AG20443 (cell line): ENCODE measurements at places on chromosomes 12 and 14.

GRCh38 chr12:124401704-124402221 is 106.9 kb downstream of the RFLNA start:
- no peak for DNase-seq

- no peak for DNase-seq
Measured at GRCh38 chr14:73627151-73627558, 14.8 kb downstream of the ACOT6 start.

DNA sequence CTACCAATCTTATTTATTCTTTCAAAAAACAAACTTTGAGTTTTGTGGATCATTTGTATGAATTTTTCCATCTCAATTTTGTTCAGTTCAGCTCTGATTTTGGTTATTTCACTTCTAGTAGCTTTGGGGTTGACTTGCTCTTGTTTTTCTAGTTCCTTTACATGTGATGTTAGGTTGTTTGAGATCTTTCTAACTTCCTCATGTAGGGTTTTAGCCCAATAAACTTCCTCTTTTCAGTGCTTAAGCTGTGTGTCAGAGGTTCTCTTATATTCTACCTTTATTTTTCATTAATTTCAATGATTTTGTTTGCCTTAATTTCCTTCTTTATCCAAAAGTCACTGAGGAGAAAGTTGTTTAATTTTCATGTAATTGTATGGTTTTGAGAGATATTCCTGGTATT is 860.4 kb upstream of the FBXO33 start:
- DNase-seq, result no peak

- no peak for DNase-seq
Measured at GRCh38 chr12:79098530-79098929, 234.0 kb downstream of the SYT1 start.

DNA sequence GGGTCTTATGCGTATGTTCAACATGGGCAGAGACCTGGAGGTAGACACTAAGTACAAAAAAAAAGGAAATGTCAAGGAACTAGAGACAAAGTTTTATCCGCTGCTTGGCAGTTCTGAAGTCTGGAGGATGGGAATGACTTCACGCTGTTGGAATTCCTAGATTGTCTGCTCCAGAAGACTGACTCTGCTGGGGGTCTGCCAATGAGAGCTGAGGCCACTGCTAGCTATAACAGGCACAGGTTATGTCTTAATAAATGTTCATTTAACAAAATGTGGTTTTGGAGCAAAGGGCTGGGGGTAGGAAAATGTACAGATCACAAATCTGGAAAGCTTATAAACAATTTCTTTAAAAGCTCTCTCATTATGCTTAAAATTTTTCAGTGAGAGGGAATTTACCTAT is 5.9 kb downstream of the RNASE8 start:
- peak; percentile 75 for DNase-seq

GRCh38 chr14:102221026-102221425 is 81.3 kb downstream of the WDR20 start:
- DNase-seq, result peak; percentile 63

DNA sequence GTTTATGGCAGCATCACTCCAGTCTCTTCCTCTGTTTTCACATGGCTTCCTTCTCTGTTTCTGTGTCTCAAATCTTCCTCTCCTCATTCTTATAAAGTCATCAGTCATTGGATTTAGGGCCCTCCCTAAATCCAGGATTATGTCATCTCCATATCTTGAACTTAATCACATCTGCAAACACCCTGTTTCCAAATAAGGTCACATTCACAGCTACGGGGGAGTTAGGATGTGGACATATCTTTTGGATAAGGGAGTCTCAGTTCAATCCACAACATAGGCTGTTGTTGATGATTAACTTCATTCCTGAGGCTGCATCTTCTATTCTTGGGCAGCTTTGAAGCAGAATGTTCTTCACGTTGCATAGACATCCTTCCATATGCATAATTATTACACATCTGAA is 40.3 kb upstream of the NTF3 start:
- peak; percentile 38 for DNase-seq

GRCh38 chr12:127108360-127109215 is 1158.4 kb upstream of the TMEM132C start:
- peak; percentile 65 for DNase-seq

- no peak for DNase-seq
Measured at GRCh38 chr12:94171595-94171930, 23.2 kb downstream of the PLXNC1 start.

DNA sequence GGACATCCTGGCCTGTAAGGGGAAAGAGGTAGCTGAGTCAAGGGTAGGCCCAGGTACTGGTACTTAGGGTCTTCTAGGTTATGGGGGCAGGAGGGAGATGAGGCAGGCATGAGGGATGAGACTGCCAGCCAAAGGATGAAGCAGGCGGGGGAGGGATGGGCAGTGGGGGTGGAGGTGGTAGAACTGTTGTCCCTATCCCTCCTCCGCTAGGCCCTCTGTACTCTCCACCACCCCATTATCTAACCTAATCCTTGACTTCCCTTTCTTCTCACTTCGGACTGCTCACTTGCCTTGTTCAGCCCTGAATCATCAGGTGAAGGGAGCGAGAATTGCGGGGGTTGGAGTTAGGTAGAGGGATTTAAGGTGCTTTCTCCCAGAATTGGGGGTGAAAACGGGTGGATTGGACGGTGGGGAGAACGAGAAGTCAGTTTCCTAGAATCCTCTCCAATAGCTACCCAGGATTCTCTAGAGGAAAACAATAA is 562 bp downstream of the PAN2 start:
- DNase-seq, result peak; percentile 22

- no peak for DNase-seq
Measured at GRCh38 chr12:64412459-64412858, 8.3 kb downstream of the XPOT start.

DNA sequence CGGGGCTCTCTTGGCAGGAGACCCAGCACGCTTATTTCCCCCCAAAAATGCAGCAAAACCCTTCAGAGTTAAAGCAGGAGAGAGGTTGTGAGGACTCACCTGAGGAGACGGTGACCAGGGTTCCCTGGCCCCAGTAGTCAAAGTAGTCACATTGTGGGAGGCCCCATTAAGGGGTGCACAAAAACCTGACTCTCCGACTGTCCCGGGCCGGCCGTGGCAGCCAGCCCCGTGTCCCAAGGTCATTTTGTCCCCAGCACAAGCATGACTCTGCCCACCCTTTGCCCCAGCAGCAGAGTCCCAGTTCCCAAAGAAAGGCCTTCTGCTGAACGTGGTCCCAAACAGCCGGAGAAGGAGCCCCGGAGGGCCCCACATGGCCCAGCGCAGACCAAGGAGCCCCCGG is 337.7 kb downstream of the TMEM121 start:
- no peak for DNase-seq

DNA sequence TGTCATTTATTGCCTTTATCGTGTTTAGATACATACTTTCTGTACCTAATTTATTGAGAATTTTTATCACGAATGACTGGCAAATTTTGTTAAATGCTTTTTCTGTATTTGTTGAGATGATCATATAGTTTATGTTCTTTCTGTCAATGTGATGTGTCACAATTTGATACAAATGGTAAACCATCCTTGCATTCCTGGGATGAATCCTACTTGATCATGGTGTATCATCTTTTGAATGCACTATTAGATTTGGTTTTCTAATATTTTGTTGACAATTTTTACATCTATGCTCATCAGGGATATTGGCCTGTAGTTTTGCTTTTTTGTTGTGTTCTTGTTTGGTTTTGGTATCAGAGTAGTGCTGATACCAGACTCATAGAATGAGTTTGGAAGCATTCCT is 185.1 kb downstream of the NUBPL start:
- DNase-seq, result no peak

DNA sequence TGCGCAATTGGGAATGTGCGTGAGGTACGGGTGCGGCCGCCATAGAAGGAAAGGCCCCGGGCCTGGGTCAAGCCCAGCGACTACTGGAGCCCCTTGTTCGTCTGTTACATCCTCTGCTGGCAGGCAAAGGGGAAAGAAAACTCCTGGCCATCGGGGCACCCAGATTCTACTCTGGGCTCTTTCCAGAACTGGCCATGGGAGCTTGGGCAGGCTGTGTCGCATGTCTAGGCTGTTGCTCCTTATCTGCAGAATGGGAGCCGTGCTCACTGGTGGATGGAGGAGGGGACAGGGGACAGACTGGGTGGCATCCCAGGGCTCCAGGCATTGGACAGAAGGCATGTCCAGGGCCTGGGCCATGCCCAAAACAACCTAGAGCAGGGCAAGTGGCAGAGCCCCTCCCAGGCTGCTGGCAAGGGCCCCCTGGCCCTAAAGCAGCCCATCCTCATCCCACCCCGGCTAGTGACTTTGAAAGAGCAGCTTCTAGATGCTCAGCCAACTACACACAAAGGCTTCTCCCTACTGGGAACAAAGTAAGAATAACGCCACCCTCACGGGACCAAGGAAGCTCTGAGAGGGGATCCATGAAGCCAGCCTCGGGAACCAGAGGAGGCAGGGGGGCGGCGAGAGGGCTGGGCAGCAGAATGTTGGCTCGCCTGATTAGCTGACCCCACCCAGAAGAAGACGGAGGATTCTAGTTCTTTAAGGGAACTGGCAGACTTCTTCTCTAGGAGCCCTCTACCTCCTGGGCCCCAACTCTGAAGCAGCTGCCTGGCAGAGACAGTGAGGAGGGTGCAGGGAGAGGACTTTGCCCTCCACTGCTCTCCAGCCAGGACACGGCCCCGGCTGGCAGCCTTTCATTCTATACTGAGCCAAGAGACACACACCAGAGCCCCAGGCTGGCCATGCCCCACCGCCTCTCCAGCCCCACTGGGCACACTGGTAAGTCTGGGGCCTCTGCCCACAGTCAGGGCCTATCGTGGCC is 96.8 kb downstream of the SINHCAF start:
- DNase-seq, result no peak

DNA sequence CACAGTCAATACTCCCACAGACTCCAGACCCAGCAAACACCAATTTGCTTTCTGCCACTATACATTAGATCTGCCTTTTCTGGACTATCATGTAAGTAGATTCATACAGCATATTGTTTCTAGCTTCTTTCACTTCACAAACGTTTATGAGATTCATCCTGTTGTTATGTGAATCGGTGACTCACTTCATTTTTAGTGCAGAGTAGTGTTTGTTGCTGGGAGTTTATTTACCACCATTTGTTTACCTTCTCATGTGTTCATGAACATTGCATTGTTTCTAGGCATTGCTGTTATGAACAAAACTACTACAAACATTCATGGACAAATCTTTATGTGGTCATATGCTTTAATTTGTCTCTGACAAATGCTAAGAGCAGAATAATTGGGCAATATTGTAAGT is 807.8 kb upstream of the TMEM132C start:
- no peak for DNase-seq

DNA sequence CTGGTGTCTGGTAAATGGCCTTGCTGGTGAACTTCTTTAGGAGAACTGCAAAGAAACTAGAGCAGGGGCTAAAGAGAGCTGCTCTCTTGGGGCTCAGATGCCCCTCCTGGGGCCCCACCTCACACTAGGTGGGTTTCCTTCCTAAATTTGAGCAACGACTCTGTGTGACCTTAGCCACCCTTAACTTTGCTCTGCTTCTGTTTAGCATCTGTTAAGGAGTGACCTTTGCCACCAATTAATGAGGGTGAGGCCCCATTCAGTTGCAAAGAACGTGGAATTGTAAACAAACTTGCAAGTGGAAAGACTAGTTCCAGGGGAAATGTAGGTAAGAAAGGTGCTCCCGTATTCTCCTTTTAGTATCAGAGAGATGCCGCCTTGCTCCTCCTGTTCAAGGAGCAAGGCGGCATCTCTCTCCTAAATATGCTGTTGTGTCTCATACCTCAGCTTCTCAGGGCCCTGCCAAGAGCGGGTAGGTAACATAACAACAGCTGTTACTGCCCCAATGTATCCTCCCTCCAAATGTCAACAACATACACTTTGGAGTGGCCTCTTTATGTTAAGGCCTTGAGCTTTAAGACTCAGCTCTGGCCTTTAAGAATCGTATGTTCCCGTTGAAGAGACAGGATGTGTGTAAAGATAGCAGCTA is 77.6 kb upstream of the FUT8 start:
- no peak for DNase-seq

DNA sequence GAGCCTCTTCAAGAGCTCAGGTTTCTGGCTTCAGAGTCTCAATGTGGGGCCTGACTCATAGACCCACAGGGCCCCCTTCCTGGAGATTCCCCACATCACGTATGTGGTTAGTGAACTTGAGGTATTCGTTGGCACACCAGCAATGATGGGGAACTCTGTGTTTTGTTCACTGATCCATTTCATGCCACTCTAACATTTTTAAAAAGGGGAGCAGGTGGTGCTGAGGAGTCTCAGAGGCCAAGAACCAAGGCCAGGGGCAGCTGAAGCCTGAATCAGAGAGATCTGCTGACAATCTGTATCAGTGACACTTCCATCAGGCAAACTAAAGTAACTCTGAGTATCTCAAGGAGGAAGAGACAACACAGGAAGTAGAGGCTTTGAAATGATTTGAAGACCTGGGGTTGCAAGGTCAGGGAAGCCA is 323.4 kb downstream of the VRK1 start:
- no peak for DNase-seq

DNA sequence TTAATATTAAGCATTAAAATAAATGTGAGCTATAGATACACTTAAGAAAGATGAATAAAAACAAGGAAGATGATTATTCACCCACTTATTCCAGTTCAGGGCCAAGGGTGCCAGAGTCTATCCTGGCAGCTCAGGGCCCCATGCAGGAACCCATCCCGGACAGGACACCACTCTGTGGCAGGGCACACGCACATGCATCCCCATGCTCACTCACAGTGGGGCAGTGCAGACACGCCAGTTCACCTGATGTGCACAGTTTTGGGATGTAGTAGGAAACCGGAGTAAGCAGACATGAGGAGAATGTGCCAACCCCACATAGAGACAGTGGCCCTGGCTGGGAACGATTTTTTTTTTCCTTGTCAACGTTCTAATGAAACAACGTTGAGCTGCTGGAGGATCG is 47.2 kb downstream of the DICER1 start:
- DNase-seq, result no peak

DNA sequence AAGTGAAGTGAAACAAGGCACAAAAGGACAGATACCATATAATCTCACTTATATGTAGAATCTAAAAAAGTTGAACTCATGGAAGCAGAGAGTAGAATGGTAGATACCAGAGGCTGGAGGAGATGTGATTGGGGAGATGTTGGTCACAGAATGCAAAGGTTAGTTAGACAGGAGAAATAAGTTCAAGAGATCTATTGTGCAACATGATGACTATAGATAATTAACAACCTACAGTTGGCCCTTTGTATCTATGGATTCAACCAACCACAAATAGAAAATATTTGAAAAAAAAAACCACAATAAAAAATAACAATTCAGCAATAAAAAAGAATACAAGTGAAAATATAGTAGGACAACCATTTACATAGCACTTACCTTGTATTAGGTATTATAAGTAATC is 19.3 kb downstream of the CRADD start:
- DNase-seq, result no peak

- DNase-seq, result no peak
Measured at GRCh38 chr12:124964251-124964650, 24.7 kb downstream of the DHX37 start.

DNA sequence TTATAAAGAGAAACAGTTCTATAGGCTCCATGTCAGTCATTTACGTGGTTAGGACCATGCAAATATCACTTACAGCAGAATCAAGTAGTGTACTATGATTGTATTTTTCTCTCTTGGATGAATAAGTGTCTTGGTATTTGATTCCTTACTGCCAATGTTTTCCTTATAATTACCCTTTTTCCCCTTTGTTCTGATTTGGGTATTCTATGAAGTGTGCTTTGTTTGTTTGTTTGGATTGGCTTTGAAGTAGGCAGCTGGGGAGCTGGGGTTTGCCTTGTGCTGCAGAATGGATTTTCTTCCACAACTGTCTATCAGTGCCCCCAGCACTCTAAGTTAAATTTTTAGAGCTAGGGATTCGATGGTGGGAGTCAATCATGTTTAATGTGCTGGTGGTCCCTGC is 12.4 kb downstream of the TMEM120B start:
- DNase-seq, result no peak
